ENCODE measurements at places on chromosomes 4 and X. TPM values are rescaled to one million over a fixed set of nuclear protein-coding genes. Genes with fewer than 3 reads are reported as not detected.

Gene TRPC5OS
- not detected for total RNA-seq

- no peak overlapping the region for H3K27ac ChIP-seq
- H3K36me3 ChIP-seq: no peaks in the 10 kb centered on the region
- DNase-seq: no peak
Measured at GRCh38 chrX:113275804-113276203, 435.2 kb upstream of the AMOT start.

DNA sequence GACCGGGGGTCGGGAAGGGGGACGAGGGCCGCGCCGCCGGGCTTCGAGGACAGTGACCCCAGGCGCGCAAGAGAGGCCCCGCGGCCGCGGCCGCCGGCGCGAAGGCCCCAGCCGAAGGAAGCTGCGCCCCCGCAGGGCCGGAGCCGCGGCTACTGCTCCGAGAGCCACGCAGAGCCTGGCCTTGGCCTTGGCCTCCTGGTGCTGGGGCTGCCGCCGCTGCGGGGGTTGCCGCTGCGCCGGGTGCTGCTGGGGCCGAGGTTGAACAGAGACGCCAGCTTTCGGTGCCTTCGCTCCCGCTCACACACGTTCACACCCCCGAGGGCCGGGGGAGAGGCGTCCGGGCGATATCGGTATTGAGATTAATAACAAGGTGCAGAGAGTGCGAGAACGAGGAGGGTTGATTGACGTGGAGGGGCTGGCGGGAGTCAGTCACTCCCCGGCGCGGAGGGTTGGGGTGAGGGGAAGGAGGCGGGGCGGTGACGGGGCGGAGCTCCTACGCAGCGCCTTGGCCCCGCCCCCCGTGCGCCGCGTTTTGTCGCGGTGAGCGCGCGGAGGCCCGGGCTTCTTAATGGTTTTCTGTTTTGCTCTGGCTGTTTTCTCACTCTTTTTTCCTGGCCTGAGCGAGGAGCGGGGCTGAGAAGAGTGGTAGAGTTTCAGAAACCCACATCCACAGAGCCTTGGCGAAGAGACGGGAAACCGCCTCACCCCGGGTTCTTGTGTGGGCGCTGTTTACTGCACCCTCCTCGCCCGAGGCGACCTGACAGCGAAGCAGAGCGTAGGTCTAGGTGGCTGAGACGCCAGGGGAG, 878 bp upstream of the CNOT6L start:
- H3K4me1 ChIP-seq: peaks cover 8% of the 10 kb centered on the region
- H3K27ac ChIP-seq: peak overlapping the region; percentile 90
- H3K36me3 ChIP-seq: no peaks in the 10 kb centered on the region
- peak overlapping the region; percentile 86 for H3K4me3 ChIP-seq
- H3K27me3 ChIP-seq: peaks cover 7% of the 10 kb centered on the region

GRCh38 chr4:828641-829271, 2.8 kb upstream of the CPLX1 start:
- peaks cover 9% of the 10 kb centered on the region for H3K27me3 ChIP-seq
- H3K27ac ChIP-seq: no peak overlapping the region

Gene SPANXN4
- not detected for total RNA-seq

GRCh38 chrX:132592880-132593279, 104.0 kb upstream of the MBNL3 start:
- H3K27ac ChIP-seq: no peak overlapping the region
- H3K36me3 ChIP-seq: no peaks in the 10 kb centered on the region
- H3K4me1 ChIP-seq: no peaks in the 10 kb centered on the region
- no peaks in the 10 kb centered on the region for H3K27me3 ChIP-seq
- H3K4me3 ChIP-seq: no peak overlapping the region

GRCh38 chr4:8906991-8907595, 35.5 kb upstream of the HMX1 start:
- DNase-seq: no peak
- peaks cover 17% of the 10 kb centered on the region for H3K27me3 ChIP-seq
- peaks cover 9% of the 10 kb centered on the region for H3K36me3 ChIP-seq
- H3K27ac ChIP-seq: no peak overlapping the region
- H3K4me1 ChIP-seq: no peaks in the 10 kb centered on the region
- no peak overlapping the region for H3K4me3 ChIP-seq

DNA sequence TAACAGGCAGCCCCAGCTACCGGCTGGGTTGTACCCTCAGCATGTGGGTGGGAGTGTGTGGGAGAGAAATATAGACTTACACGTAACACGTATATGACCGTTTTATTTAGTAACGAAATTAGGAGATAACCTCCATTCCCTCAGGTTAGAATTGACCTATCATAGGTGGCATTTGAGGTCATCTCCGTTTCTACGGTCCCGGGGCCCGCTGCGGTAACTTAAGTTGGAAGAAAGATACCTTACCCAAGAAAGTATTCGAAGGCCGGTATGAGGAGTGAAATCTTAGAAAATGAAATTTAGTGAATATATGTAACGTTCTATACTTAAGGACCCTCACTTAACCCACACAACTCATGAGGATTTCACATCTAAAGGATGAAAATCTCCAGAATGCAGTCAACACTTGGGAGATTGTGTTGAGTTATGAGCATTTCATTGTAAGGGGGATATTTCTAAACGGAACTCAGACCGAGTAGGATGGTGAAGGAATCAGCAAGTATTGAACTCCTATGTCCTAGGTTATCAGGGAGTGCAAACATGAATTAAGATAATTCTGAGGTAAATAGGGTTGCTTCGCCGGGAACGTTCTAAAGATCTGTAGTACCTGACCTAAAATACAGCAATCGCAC, 891 bp downstream of the CISD2 start:
- no peaks in the 10 kb centered on the region for H3K36me3 ChIP-seq
- H3K4me3 ChIP-seq: peak overlapping the region; percentile 99
- DNase-seq: no peak
- H3K27ac ChIP-seq: peak overlapping the region; percentile 95
- H3K4me1 ChIP-seq: no peaks in the 10 kb centered on the region

- H3K36me3 ChIP-seq: peaks cover 6% of the 10 kb centered on the region
- DNase-seq: peak; percentile 7
- no peak overlapping the region for H3K27ac ChIP-seq
- peaks cover 2% of the 10 kb centered on the region for H3K27me3 ChIP-seq
- no peak overlapping the region for H3K4me3 ChIP-seq
- H3K4me1 ChIP-seq: no peaks in the 10 kb centered on the region
Measured at GRCh38 chr4:7659429-7660175, 224.9 kb upstream of the PSAPL1 start.

- H3K36me3 ChIP-seq: no peaks in the 10 kb centered on the region
- peaks cover 3% of the 10 kb centered on the region for H3K4me1 ChIP-seq
- H3K27ac ChIP-seq: no peak overlapping the region
- no peak for DNase-seq
- no peak overlapping the region for H3K4me3 ChIP-seq
Measured at GRCh38 chr4:26204249-26204825, 116.5 kb upstream of the RBPJ start.

Data from glutamatergic neuron (in vitro differentiated cells).